ENCODE measurements at places on chromosomes 3 and 15. TPM values are rescaled to one million over a fixed set of nuclear protein-coding genes. Genes with fewer than 3 reads are reported as not detected.
A peak's percentile ranks its signal among the peaks of the same experiment; 100 is the strongest.

GRCh38 chr3:18445401-18446148 is 20.4 kb upstream of the SATB1 start:
- peak; percentile 46 for DNase-seq

- no peak for DNase-seq
These were observed 8.9 kb downstream of the VWA5B2 start for GRCh38 chr3:184238246-184238818.

DNA sequence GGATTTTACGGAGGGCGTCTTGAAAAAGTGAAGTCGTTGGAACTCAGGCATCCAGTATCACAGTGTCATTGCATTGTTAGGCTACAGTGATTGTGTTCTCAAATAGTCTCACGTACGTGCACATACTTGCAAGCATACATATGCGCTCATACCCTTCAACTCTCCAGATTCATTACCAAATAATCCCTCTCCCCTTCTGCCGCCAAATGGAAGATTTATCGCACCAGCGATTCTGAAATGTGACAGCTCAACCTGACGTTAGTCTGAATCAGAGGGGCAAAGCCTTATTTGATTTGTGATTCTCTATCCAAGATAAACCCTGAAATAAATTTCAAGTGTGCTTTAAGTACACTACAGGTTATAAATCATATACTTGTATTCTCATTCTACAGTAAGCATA is 119.4 kb downstream of the GADL1 start:
- DNase-seq: no peak

Gene ZNF620
- polyA plus RNA-seq: 1.3 TPM

- no peak for DNase-seq
These were observed 10.7 kb downstream of the XIRP1 start for GRCh38 chr3:39181408-39182335.

Gene ITIH3
- polyA plus RNA-seq: not detected

GRCh38 chr15:34365836-34366235 is 1.2 kb downstream of the LPCAT4 start:
- no peak for DNase-seq

- DNase-seq: peak; percentile 17
These were observed 756 bp upstream of the RASGRF1 start for GRCh38 chr15:79091204-79091867.

Gene ARL14
- 7.2 TPM for polyA plus RNA-seq

GRCh38 chr3:78139166-78139565 is 1099.3 kb downstream of the ROBO2 start:
- no peak for DNase-seq

DNA sequence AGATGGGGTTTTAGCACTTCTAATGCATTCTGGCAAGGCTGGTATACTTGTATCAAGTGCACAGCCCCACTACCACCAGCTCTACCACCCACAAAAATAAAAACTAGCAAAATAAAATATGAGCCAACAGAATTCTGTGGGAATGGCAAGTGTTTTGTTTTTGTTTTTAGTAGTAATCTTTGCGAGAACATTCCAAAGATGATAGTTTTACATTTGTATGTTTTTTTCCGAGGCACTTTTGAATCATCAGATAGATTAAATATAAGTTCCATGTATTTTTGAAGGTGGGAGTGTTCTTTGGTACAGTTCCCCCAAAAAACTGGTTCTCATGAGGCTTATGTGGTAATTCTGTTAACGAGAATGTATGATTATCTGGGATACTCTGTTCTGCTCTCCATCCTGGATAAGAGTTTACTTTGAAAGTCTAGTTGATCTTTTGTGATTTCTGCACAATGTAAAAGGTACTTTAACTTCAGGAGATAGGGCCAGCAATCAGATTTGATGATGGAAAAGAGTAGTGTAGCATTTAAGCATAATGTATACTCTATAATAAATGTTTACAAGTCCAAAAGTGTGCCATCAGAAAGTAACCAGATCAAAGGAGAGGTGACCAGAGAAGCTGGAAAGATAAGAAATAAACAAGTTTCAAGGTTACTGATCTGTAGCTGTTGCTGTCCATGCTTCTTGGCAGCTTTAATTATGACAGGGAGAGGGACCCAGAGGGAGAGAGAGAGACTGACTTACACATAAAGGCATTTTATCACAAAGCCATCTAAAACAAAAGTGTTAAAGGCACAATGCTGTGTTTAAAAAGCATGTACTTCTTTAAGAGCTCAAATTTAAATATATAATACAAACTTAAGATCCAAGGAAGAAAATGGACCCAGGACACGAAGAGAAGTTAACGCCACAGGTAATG is 130.9 kb downstream of the PGPEP1L start:
- DNase-seq: no peak

DNA sequence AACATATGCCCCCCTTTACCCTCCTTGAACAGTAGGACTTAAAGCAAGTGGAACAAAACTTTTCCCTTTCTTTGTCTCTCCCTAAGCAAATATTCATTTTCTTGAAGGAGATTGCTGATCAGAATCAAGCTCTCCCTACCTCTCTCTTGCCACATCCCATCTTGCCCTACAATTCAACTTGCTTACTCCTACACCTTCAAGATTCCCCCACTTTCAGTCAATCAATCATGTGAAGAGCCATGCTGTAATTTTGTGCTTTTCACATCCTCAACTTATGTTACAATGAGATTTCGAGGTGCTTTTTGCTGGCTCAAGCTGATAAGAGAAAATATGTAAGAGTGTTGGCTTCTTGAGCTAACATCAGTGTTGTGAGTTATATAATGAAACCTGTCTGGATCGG is 662.9 kb downstream of the NLGN1 start:
- no peak for DNase-seq

DNA sequence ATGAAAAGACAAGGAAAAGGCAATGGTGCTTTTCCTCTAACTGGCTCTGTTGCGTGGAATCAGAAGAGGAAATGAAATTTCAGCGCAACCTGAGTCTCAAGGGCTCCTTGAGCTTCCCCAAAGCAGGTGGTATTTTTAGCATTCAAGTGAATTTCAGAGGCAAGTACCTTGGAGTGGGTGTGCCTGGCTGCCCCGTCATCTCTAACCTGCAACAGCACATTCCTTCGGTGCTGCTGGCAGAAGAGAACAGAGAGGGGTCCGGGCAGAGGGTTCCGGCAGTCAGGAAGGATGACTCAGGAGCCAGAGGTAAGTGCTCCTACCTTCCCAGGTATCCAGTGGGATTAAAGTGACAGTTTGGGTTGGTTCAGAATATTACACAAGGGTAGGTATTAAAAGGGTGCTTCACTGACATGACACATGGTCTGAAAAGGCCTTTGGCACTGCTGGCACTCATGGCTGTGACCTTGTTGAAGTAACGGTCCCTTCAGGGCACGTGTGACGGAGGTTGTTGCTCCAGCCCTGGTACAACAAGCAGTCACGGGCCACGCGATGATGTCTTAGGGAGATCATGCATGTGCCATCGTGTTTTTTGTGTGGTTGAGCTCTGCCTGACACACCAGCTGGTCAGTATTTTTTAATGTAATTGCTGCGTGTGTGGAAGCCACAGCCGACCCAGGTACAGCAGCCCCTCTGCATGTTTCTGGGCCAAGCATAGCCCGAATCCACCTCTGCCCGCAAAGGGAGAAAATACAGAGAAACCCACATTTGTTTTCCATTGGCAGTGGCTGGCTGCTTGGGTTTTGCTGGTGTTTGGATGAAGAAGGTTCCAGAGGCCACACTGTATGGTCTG is 75.7 kb downstream of the LRRK1 start:
- no peak for DNase-seq

GRCh38 chr3:44827196-44827595 is 34.5 kb upstream of the TMEM42 start:
- DNase-seq: no peak

DNA sequence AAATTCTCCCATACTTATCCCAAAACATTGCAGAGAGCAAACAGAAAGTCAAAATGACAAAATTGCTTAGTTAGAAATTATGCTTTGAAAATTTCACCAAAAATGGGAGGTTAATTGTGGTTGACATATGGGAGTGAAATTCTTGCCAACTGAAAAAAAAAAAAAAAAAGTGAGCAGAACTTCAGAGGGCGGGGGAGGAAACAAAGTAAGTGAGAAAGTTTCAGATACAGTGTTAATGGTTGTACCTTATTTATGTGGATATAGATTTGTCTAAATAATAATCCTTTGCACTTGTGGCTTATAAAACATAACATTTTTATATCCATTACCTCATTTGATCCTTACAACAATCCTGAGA is 91.5 kb upstream of the RAP2B start:
- no peak for DNase-seq
